ENCODE measurements at places on chromosomes 6 and 20. TPM values are rescaled to one million over a fixed set of nuclear protein-coding genes. Genes with fewer than 3 reads are reported as not detected.

- no peak for DNase-seq
These were observed 89.5 kb downstream of the MAP3K7 start for GRCh38 chr6:90497411-90497810.

DNA sequence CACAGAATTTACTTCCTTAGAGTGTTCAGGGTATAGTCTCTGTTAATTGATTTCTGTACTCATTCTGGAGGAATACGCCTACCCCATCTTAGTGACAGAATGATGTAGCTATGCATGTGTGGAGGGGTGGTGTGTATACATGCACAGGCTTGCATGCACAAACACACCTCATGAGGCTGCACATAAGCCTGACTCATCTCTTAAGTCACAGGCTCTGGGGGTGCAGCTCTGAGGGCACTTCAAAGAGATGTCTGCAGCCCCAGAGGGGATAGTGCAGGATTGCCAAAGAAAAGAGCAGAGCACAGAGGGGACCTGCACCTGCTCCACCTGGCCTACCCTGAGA is 24.6 kb downstream of the TBX18 start:
- no peak for DNase-seq

Gene DDX43
- 24.9 TPM for total RNA-seq

DNA sequence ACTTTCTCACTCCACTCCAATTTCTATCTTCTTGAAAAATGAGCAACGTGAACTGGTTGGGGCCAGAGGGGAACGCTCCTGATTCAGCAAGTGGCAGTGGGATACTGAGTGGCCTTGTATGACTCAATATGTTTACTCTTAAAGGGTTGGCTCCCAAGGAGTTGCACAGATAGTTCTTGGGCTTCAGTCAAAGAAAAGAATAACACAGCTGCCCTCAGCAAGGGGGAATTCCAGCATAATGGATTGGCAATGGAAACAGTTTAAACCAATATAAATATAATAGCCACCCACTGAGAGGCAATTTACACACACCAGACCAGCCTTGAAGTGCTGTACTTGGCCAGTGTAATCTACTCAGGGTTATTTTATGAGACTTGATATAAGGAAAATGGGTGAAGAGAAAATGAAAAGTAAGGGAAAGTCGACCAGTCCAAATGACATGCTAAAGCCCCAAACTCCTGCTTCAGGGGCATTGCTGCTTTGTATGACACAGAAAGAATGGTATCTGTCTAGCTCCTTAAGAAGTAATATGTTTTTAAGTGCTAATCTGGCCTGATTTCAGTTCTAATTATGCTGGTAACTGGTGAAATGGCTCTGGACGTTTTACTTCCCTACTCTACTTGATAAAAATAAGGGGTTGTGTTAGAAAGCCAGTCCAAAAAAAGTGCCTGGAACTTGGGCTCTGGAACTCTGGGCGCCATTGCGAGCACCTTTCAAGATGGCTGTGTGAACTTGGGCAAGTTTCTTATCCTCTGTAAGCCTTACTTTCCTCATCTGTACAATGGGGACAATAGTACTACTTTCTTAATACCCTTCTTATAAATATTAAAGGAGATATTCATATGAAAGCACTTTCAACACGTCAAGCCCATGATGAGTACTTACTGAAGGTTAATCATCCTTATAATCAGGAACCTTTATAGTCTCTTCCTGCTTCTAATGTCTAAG is 712.9 kb upstream of the MAP3K7 start:
- no peak for DNase-seq

Gene SIRPB2
- total RNA-seq: not detected

GRCh38 chr6:116461331-116461931 is at the start of gene CALHM6:
Gene CALHM6, plus strand, starts transcription at chr6:116461375. Its CDS starts 555 bp downstream, at chr6:116461930.
- DNase-seq: no peak

DNA sequence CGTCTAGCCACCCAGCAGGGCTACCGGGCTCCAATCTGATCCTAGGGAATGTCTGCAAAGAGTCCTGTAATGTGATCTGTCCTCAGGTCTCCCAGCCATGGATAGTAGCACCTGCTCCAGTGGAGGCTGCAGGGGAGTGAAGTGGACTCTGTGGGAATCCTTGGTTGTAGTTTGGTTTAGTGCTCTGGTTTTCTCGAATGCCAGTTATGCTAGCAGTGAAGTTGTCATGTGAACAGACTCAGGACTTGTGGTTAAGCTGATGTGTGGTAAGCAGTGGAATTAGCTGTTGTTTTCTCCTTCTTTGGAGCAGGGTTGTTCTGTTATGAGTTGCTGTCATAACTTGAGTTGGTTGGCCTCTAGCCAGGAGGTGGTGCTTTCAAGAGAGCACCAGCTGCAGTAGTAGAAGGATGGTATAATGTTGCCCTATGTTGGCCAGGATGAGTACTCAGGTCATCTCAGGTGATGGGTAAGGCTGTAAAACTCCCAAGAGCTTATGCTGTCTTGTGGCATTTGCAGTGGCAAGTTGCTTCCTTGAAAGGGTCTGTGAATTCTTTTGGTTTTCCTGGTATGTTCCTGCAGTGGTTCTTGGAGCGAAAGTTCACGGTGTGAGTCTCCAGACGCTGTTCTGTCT is 390.2 kb downstream of the UTRN start:
- no peak for DNase-seq

Gene CDS2
- 54.0 TPM for total RNA-seq

Gene TMEM244
- total RNA-seq: not detected

DNA sequence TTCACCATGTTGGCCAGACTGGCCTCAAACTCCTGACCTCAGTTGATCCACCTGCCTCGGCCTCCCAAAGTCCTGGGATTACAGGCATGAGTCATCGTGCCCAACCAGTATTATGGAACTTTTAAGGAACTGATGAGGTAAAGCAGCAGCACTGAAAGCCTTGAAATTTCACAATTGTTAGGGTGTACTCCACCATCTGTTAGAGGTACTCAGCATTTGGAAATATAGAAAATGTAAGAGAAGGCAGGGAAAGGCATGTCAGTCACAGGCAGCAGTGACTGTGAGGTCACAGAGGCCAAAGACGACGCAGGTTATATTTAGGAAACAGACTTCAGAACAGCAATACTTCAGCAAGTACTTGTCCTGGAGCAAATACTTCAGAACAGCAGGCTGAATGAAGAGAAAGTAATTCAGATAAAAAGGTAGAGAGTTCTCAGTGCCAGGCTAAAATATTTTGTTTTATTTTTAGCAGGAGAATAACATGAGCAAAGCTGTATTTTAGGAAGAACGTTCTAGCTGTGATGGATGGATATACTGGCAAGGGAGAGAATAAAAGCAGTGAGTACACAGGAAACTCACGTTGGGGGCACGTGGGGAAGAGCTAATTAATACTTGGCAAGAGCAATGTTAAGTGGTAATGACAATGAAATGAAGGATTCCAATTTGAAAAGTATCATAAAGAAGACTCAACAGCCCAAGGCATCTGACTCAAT is 67.2 kb downstream of the DTNBP1 start:
- no peak for DNase-seq

- no peak for DNase-seq
These were observed 36.3 kb upstream of the GATA5 start for GRCh38 chr20:62511915-62512610.

Gene PLCG1
- total RNA-seq: 159 TPM

DNA sequence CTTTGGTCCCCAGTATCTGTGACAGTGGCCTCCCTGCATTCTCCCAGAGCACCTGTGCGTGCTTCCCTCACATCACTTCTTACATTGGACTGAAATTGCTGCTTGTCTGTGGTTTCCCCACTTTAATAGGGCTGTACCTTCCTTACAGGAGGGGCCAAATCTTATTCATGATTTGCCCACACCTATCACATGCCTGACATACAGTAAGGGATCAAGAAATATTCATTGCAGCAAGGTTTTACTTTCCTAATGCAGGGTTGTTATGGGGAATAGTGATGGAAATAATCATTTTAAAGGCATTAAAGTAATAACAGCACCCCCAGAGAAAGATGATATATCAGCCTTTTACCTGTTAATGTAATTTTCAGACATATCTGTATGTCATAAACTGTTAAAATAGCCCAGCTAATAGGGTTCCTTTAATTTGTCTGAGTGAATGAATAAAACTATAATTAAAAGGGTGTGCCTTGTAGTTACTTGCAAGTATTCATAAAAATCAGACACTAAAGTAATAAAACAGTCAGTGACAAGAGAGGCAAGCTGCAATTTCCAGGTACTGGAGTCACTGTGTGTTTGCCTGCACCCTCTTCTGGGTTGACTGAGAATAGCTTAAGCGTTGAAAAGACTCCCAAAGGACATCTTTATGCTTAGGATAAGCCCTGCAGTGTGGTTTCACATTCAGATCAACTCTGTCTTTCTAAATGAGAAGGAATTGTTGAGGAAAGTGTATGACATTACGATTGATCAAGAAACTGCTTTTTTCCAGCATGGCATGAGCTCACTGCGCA is 182.7 kb downstream of the PHACTR1 start:
- DNase-seq: no peak

- no peak for DNase-seq
These were observed 11.5 kb downstream of the RIOK1 start for GRCh38 chr6:7401075-7401474.

DNA sequence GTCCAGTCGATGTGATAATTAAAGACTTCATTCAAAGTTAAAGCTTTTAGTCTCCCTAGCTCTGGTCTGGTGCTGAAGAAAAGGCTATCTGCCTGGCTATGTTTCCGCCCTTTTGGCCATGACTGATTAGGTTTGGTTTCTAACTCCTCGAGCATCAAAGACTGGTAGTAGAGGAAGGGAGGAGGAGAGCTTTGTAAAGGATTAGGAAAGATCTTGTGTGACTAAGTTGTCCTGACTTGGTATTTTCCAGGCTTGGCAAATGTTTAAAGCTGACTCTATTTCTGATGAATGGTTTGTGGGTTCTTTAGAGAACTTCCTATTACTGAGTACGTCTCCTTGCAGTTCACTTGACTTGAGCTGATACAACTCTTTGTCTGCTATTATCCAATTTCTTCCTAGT is 312.9 kb downstream of the GJA1 start:
- DNase-seq: no peak

Gene HSPA1L
- 2.8 TPM for total RNA-seq

DNA sequence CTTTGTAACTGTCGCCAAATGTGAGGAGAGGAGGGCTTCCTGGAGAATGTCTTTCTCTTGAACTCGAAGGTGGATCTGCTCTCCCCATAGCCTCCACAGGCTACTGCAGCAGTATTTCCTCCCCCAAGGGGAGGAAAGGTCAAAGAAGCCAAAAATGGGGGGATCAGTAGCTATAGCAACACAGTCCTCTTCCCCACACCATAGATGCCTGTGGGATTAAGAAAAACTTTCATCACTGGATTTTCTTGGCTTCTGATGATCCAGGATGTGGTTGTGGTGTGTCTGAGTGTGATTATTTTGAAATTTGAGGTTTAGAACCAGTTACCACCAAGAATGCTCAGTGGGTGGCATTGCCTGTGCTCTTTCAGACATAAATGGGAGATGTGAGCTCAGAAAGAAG is 140.1 kb upstream of the SPACA1 start:
- DNase-seq: no peak

DNA sequence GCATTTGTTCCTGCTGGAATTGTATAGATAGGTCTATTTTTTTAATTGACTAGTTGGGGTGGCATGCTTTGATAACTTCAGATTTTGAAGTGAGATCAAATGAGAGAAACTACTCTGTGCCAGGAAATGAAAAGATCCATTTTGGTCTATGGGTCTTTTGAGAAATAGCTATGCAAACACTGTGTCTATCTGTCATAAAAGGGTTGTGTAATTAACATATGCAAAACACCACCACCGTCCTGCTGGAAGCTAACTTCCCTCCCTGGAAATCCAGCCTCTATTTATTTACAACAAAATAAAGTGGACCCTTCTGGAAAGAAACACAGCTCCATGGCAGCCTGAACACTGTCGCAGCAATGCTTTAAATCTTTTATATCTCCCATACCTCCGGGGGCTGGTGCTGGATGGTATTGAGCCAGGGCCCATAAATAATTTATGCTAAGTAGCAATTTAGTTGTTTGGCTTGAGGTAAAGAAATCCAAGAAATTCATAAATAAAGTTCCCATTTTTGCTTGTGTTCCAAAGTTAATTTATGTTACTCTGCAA is 244.2 kb upstream of the POU3F2 start:
- no peak for DNase-seq

GRCh38 chr20:17466641-17467040 is 64.5 kb downstream of the BFSP1 start:
- DNase-seq: no peak

GRCh38 chr6:112233847-112234246 is 20.5 kb downstream of the LAMA4 start:
- no peak for DNase-seq

DNA sequence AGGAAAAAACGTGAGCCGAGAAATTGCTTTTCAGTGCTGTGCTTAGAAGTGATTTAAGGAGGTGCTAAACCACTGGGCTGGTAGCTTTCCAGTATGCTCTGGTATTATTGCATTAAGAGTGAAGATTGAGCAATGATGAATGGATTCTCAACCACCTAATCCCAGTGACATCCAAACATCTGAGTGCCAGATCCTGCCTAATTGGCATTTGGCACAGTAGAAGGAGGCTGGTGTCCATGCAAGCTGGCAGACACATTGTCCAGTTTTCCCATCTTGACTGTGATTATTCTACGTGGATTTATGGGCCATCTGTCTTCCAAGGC is 398.0 kb upstream of the PLCB4 start:
- DNase-seq: no peak

- no peak for DNase-seq
These were observed 844.3 kb upstream of the MANEA start for GRCh38 chr6:94733066-94733465.

- DNase-seq: no peak
These were observed 15.1 kb upstream of the MBOAT1 start for GRCh38 chr6:20227350-20227749.

DNA sequence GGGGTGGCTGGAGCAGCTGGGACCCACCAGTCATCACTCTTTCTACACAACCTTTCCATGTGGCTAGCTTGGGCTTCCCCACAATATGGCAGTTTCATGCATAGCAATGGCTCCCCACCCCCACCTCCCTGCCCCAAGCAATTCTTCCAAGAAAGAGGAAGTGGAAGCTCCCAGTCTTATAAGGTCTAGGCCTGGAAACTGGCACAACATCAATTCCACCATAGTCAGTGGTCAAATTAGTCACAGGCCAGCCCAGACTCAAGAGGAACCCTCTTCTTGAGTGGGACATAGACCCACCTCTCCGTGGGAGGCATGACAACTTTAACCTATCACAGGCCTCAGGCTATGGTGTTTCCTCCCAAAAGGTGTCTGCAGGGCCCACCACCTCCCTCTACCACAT is 17.7 kb downstream of the TGM6 start:
- no peak for DNase-seq

Gene PPARD
- 14.4 TPM for total RNA-seq

GRCh38 chr6:79570129-79571029 is 33.1 kb upstream of the LCA5 start:
- DNase-seq: no peak

Gene TXNDC5
- 177 TPM for total RNA-seq

GRCh38 chr6:10722570-10722819 is 375 bp upstream of the TMEM14C start:
- no peak for DNase-seq

- DNase-seq: no peak
These were observed 13.9 kb upstream of the SULF2 start for GRCh38 chr20:47799116-47799715.

GRCh38 chr20:51528263-51529027 is 14.1 kb downstream of the NFATC2 start:
- DNase-seq: no peak

- no peak for DNase-seq
These were observed 41.5 kb downstream of the YTHDF1 start for GRCh38 chr20:63174309-63175037.

- DNase-seq: no peak
These were observed 6.3 kb downstream of the CCR6 start for GRCh38 chr6:167129159-167129558.

Data from Panc1 (cell line).